Endothelial cell (in vitro differentiated cells): ENCODE measurements at places on chromosomes 13 and 19.

- DNase-seq: no peak
Measured at GRCh38 chr13:113437408-113438010, 15.8 kb downstream of the ADPRHL1 start.

- no peak for DNase-seq
Measured at GRCh38 chr13:28822801-28823200, 2.7 kb downstream of the MTUS2 start.

DNA sequence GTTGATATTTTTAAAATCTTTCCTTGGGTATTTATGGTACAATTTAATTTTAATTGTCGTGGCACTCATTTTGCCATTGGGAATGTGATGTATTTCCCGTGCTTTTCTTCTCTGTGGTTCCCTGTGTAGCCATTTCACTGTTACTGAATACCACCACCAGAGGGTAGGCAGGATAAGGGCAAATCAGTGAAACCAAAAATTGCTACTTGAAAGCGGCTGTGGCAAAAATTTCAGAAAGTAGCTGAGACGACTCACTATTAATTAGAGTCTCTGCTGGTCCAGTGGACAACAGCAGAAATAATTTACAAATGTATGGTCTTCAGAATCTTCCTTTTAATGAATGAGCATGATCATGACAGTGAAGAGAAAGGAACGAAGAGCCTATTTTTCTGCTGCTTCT, 34.4 kb upstream of the MIR17HG start:
- peak; percentile 20 for DNase-seq

- DNase-seq: no peak
Measured at GRCh38 chr13:28271056-28271840, 132.9 kb downstream of the PAN3 start.

DNA sequence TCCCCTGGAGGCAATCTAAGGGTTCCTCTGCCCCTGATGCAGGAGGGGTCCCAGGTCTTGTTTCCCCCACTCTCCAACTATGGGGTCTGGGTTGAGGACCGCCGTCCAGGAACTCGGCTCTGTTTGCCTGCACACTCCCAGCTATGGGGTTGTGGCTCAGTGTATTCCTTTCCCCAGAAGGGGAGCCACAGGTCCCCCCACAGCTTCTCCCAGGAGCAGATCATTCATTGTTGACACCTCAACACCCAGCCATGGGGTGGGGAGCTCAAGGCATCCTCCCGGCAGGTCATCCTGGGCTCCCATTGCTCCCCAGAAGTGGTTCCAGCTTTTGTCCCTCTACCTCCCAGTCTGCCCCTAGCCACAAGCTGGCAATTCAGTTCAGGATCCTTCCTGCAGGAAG, 975 bp downstream of the ZNF358 start:
- no peak for DNase-seq
